Activated naive CD4-positive, alpha-beta T cell (primary cell): ENCODE measurements at places on chromosomes 2 and 18.

DNA sequence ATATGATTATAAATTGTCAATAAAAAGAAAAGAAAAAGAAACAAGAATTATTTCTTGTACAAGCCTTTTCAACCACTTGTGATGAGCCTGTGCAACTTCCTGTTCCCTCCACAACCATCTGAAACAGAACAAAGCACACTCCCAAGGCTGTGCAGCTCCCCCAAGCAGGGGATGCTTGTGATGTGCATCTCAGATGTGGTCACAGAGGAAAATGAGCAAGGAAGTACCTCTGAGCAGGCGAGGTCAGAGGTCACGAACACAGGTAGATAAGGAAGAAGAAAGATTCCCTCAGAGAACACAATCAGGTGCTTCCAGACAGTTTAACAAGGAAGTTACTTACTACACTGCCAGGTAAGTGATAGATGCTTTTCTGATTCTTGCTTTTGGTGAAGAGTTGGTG, 274.8 kb upstream of the SLC39A10 start:
- DNase-seq: no peak

- no peak for DNase-seq
Measured at GRCh38 chr2:237194906-237195305, 109.2 kb downstream of the COPS8 start.

GRCh38 chr2:172813314-172813888, 77.8 kb downstream of the RAPGEF4 start:
- no peak for DNase-seq

DNA sequence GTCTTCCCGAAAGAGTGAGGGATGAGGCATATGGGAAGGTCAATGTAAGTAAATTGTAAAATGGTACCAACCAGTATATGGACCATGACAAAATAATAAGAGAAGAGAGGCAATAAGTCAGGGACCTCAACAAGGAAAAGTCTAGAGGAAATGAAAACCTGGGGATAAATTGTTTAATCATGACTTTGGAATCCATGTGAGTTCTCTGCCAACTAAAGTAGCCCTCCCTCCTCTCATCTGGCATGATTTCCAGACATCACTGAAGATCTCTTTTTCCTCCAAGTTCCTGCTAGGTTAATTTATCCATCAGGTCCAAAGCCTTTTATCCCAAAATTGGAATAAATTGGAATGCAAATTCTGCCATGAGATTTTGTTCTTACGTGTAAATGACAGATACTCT, 417.9 kb downstream of the NRXN1 start:
- DNase-seq: no peak

GRCh38 chr2:69205491-69205890, 181.5 kb downstream of the GFPT1 start:
- DNase-seq: no peak

- DNase-seq: no peak
Measured at GRCh38 chr2:118697781-118698180, 149.7 kb downstream of the EN1 start.

- DNase-seq: no peak
Measured at GRCh38 chr2:130728007-130728454, 839 bp upstream of the GPR148 start.

- DNase-seq: no peak
Measured at GRCh38 chr2:182952741-182953450, 85.4 kb downstream of the NCKAP1 start.

DNA sequence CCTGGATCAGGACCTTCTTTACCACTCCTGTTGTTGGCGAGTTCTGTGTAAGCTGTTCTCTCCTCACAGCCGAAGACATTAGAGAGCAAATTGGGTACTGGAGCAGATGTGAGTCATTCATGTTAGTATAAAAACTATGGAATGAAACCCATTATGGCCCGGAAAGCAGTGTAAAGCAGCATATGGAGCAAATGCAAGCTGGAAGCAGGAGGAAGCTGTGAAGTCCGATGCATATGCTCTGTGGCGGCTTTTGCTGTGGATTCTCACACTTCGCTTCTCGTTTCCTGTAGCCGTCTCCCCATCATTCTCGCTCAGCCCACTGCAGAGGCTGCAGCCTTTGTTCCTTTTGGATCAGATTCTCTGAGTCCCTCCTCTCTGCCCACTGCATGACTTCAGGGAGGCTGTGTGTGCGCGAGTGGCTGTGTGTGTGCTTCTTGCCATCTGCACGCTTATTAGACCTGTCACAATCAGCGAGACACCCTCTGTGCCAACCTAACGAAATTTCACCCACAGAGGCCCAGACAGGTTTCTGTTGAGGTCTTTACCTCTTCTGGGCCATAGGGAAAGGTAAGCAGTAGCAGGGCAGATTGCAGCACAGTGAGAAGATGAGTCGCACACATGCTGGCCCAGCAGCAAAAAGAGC, 3.3 kb upstream of the GALNT14 start:
- no peak for DNase-seq

- DNase-seq: no peak
Measured at GRCh38 chr2:176584333-176584732, 315.1 kb downstream of the MTX2 start.

- DNase-seq: peak; percentile 15
Measured at GRCh38 chr2:230068016-230068650, 591 bp downstream of the SLC16A14 start.

GRCh38 chr2:168712053-168712452, 90.4 kb upstream of the NOSTRIN start:
- DNase-seq: no peak

- DNase-seq: no peak
Measured at GRCh38 chr2:119513832-119514231, 10.5 kb downstream of the SCTR start.

DNA sequence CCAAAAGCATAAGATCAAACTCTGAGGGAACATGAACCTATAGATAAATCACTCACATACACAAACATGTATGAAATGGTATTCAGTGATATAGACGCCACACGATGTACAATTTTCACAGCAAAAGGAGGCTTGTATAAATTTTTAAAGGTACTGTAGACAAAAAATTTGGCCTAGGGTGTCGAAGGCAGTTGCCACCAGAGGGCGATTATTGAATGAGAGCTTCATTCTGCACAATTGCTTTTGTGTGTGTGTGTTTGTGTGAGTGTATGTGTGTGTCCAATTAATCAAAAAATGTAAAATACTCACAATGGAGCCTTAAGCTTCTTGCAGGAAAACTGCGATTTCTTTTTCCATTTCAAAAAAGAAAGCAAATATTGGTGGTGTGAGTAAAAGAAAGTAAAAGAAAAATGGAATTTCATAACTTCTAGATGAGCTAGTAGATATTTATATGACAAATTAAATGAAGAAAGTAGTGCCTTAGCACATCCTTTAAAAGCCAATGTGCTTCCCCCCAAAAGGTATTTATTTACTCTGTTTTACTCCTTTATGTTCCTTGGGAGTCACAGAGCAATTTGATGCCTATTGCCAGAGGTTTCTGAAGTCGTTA, 800.1 kb downstream of the SATB2 start:
- DNase-seq: no peak

GRCh38 chr2:121555008-121555407, 24.3 kb downstream of the RNU4ATAC start:
- DNase-seq: no peak

DNA sequence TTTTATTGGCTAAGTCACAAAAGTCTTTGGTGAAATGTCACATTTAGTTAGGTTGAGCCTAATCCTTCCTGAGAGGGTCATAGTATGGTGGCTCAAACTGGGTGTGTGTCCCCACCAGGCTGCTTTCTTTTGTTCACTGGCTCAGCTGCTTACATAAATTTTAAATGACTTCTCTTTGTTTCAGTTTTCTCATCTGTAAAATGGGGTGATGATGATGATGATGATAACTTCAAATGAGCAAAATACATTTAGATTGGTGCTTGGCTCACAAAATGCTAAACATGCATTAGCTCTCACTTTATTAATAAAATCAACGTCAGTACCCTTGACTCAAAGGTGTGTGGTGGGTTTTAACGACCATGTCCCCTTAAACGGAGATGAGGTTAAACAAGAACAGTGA, 7.2 kb upstream of the TAF1B start:
- no peak for DNase-seq

DNA sequence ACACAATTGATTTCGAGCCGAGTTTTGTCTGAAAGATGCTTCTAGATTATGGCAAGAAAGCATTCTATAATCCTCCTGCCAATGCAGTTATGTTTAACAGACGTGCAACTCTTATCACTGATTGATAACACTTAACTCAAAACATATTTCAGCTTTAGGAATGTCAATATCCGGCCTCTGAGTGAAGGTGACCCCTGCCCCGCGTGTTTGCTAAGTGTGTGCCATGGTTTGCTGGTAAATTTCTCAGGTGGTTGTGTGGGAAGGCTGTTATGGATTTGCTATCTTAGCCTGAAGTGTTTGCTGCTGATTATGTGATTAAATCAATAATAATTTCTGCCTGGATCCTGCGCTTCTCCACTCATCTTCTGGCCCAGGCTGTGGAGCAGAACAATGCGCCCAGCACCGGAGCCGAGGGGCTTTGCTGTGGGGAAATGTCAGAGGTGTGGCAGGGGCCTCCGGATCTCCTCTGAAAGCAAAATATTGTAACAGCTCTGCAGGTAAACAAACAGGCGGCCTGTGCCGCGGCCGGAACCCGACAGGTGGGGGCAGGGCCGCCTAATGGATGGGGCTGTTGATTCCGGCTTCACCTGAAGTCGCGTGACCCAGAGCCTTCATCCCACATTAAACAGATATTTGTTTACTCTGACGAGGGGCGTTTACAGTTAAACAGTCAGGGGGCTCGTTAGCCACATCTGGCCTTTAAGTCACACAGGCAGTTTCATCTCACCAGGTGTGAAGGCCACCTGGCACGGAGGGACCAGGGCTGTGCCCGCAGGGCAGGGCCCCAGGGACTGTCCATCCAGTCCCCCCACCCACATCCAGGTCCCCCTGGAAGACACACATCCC, 210.7 kb upstream of the SALL3 start:
- DNase-seq: no peak

DNA sequence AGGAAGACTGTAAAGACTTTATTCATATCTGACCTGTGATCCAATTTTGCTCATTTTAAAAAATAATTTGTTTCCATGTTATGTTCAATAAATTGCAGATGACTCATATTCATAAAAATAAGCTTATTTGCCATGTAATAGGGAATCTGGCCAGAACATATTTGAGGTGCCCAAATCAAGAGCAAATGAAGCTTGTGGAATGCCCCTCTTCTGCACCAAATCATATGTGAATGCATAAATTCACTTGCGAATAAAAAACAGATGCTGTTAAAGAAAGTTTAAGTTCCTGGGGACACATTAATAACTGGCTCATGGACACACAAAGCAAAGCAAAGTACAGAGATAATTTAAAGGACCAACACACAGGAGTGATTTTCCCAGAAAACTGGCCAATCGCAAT, 279.0 kb upstream of the CDH2 start:
- no peak for DNase-seq

- no peak for DNase-seq
Measured at GRCh38 chr2:38515155-38516074, 87.3 kb downstream of the HNRNPLL start.

DNA sequence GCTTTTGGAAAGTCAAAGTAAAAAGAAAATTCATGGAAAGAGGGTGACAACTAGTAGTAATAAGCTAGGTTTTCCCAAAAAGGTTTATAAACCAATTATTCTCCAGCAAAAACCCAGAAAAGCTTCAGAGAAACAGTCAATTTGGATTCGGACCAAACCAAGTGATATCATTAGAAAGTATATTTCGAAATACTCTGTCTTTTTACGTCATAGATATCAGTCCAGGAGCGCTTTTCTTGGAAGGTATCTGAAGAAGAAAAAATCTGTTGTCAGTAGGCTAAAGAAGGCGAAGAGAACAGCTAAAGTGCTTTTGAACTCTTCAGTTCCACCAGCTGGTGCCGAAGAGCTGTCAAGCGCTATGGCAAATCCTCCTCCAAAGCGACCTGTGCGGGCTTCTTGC, 36.6 kb downstream of the ZDBF2 start:
- DNase-seq: no peak

DNA sequence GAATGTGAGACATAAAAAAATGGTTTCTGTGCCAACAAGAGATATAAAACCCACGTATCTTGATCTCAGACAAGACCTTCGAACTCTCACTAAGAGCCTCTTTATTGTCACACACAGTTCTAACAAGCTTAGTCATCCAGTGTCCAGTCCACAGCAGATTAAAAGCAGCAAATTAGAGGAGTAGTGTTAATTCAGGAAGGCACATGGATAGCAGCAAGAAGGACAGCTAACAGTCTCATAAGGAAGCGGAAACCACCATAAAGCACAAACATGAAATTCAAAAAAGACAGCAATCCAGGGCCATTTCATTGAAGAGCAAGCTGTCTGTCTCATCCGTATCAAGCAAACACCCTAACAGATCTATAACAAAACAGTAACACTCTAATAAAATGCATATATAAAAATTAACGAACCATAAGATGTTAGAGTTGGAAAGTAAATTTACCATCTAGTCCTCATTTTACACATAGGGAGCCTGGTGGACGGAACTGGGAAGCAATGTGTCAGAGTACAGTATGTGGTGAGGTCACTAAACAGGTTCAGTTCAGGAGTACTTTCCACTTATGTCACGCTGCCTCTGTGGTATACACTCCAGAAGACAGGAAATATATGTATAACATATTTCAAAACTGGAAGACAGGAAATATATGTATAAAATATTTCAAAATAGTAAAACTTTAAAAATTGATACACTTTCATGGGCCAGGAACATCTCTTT, 18.3 kb downstream of the AAK1 start:
- DNase-seq: no peak

GRCh38 chr2:168658706-168659105, 143.7 kb upstream of the NOSTRIN start:
- DNase-seq: no peak

DNA sequence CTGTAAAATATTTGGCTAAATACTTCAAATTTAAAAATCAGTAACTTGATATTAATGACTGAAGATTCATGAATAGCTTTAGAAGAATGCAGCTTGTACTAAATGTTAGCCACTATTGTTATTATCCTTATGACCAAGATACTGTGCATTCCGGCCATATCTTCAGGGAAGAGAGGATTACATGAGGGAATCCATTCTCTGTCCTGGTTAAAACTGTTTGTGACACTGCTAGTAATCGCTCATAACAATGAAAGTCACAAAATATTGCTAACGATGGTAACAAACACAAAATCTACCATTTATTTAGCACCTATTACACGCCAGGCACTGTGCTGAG, 217.7 kb downstream of the PRKCE start:
- no peak for DNase-seq
